Stimulated activated CD4-positive, alpha-beta T cell treated with anti-CD3 and anti-CD28 coated beads, TNF-alpha, amount 100 ng/mL, for 48 hours (primary cell): ENCODE measurements at places on chromosomes 5 and 9.

- no peak for DNase-seq
Observed at GRCh38 chr5:81783401-81783800, 32.5 kb upstream of the SSBP2 start.

DNA sequence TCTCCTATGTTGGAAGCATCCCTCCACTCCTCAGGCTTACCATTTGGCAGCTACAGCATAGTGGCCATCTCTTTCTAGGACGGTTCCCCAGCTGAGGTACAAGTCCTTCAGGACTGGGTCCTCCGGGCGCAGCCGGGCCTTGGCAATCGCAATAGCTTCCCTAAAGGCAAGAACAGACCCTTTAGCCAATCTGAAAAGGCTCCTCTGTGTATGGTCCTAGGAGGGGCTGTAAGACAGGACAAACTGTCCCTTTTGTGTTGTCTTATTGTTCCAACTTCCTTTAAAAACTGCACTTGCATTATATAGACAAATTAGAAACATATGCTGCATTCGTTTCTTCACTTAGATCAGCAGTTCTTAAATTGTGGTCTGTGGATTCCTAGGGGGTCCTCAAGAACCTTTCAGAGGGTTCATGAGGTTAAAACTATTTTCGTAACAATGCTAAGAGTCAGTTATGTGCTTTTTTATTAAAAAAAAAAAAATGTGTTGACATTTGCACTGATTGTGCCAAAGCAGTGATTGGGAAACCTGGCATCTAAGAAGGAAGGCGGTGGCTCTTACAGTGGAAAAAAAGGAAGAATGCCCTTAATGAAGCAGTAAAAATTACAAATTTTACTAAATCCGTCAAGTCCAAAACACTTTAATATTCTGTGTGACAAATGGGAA, 38.7 kb downstream of the GEMIN5 start:
- no peak for DNase-seq

DNA sequence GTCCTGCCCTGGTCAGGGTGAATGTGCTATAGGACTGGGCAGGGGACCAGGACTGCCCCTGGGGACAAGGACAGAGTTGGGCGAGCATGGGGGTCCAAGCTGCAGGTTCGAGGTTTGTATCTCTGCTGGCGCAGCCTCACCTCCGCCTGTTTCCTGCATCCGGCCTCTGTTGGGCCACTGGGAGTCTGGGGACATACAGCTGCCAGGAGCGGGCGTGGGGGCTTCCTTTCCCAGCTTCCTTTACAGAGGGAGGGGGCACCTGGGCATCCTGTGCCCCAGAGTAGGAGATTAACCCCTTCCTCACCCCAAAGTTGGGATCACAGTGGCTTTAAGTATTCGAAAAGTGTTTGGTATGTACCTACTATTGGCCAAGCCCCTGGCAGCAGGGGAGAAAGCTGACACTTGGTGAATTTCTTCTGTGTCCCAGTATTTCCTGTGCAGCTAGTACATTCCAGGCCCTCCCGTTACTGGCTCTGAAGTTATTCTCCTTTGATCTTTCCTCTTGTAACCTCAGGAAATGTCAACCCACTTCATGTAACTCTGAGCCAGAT, 19.0 kb downstream of the OLFML2A start:
- no peak for DNase-seq

- no peak for DNase-seq
Observed at GRCh38 chr9:123129423-123129822, 96.0 kb downstream of the GPR21 start.

DNA sequence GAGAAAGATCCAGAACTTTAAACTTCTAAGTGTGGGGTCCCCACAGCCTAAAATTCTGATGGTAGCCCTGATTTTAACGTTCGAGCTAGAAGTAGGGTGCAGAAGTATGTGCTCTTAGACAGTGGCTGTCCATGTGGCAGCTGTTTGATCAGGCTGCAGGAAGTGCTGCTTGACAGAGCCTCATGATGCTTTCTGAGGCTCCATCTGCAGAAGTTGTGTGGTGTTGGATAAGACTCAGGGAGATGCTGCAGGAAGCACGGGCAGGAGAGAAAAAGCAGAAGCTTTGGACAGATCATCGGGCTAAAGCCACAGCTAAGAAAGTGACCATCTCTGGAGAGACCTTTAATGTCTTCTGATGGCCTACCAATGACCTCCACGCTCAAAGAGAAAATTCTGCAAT, 8.1 kb downstream of the MTMR12 start:
- no peak for DNase-seq

DNA sequence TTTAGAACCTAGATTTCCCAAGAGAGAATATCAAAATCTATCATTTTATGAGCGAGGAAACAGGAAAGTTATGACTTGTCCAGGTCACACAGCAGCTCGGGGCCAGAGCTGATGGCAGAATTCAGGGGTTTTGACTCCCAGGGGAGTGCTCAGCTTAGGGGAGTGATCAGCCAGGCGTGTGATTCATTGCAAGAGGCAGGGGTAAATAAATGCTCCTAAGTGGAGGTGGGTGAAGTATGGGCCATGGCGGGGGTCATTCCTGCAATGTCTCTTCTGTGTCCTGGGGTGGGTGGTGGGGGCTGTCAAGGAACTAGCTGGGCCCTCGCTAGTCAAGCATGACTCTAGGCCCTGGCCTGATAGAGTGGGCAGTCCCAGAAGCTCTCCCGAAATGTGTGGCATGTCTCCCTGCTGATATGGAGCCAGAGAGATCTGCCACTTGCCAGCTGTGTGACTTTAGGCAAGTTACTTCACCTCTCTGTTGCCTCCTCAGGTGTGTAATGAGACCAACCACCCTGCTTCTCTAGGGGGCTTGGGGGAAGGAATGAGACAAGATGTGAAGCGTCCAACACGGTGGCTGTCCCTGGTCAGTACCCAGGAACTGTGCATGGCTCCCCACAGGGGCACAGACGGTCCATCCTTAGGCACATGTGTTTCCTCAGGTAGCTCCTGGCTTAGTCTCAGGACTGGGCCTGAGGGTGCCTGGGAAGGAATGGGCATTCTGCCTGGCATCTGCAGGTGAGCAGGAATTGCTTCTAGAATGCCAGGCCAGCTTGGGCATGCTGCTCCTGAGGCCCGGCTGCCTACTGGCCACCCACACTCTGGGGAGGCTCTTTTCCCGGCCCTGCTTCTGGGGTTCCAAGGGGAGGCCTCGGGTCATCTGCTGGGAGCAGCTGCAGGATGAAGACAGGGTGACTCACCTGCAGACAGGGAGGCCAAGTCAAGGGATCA, 36.5 kb upstream of the SH3PXD2B start:
- no peak for DNase-seq

GRCh38 chr9:133591116-133591910, 17.9 kb downstream of the FAM163B start:
- no peak for DNase-seq

DNA sequence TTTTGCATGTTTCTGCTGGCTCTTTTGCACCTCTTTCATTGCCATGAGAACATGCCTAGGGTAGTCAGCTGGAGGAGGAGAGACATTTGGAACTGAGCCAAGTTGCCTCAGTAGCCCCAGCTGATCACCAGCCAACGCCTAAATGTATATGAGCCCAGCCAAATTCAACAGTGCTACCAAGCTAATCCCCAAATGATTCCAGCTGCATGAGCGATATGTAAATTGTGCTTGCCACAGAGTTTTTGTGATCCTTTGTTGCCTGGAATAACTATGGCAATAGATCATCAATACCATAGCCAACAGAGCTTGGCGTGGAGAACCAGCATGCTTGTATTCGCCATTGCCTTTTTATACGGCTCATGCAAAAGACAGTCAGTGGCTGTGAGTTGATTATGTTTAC, 110.5 kb downstream of the PRDM6 start:
- no peak for DNase-seq

GRCh38 chr5:157366741-157367674, 93.0 kb upstream of the NIPAL4 start:
- no peak for DNase-seq

- no peak for DNase-seq
Observed at GRCh38 chr9:27292659-27293405, 4.1 kb downstream of the EQTN start.

- DNase-seq, result no peak
Observed at GRCh38 chr5:127386557-127386956, 96.0 kb downstream of the MEGF10 start.

- DNase-seq, result no peak
Observed at GRCh38 chr5:52853650-52854049, 65.9 kb downstream of the ITGA1 start.

DNA sequence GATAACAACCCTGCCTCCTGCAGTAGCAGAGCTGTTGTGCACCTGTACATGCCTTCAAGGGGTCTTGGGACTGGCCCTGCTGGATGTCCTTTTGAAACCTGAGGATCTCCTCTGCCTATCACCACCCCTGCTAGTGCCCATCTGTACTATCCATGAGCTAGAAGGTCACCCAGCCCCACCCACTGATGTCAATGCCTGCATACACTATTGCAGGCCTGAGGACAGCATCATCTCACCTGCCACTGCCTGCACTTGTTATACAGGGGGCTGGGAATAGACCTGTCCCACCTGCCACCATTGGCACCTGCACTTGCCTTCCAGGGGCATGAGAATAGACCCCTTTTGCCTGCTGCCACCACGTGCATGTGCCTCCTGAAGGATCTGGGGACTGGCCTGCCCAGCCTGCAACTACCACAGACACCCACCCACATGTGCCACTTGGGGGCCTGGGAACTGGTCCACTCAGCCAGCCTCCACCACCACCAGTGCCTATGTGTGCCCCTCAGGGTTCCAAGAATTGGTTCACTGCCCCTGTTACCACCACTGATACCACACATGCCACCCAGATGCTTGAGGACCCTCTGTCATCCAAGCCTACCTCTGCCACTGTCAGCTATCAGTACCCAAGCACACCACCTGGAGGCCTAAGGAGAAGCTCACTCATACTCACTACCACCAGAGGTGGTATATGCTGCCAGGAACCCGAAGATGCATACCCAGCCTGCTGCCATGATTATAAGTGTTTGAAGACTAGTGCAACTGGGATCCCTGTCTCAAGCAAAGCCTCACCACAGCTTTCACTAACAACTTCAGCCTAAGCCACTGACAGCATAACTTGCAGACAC, 159.7 kb downstream of the SGCD start:
- no peak for DNase-seq

DNA sequence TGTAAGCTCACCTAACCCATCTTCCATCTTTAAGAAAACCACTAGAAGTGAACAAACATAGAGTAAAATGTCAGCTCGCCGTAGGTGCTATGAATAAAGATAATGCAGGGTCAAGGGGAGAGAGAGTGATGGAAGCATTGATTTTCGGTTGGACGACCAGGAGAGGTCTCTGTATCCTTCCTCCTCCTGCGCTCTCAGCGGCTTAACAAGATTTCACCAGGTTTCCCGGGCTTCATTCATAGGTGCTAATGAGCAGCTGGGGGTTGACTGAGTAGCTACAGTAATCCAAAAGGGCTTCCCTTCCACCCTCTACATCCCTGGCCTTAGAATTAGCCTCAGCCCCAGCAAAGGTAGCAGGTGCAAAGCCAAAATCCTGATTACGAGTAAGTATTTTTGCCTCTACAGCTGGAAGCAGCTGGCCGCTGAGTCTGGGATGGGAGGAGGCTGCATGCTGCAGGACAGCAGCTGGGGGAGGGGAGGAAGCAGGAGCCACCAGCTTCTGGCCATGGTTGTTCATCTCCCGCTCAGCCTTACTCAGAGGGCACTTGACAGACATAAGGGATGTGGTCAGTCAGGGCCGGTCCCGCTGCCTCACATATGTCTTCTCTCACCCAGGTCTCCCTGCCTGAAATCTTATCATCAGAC, 112.0 kb upstream of the IL12B start:
- DNase-seq, result no peak

DNA sequence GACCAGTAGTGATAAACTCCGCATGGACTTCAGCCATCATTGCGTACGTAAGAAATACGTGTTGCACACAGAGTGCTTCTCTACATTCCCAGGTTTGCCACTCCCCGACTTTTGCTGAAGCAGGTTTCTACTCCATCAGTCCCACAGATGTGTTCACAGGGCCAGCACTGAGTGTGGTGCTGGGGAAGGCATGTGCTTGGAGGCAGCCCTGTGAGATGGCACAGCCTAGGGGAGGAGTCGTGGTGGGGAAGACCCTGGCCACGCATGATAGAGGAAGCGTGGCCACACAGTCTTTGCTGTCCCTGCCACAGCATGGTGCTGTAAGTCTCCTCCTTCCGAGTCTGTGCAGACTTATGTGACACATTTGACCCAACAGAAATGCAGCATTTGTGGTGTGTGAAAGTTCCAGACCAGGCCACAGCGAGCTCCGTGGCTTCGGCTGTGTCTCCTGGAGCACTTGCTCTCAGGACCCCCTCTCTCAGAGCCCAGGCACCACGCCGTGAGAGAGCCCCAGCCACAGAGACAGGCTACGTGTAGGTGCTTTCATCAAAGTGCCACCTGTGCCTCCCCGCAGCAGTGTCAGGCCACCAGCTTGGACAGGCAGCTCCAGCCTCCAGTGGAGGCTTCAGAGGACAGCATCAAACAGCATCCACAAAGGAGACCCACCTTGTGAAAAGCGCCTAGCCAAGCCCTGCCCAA, 197.8 kb downstream of the AUH start:
- DNase-seq, result no peak

DNA sequence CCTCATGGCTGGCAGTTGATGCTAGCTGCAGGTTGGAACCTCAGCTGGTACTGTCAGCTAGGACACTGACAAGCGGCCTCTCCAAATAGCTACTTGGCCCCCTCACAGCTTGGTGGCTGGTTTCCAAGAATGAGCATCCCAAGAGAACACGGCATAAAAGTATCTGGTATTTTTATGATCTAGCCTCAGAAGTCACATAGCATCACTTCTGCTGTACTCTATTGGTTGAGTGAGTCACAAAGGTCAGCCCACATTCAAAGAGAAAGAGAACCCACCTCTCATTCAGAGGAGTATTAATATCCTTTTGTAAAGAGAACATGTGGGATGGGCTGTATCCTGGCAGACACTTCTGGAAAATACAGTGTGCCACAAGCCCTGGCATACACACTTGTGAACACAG, 6.0 kb upstream of the SIL1 start:
- no peak for DNase-seq

- no peak for DNase-seq
Observed at GRCh38 chr5:173795601-173796000, 92.5 kb upstream of the CPEB4 start.

DNA sequence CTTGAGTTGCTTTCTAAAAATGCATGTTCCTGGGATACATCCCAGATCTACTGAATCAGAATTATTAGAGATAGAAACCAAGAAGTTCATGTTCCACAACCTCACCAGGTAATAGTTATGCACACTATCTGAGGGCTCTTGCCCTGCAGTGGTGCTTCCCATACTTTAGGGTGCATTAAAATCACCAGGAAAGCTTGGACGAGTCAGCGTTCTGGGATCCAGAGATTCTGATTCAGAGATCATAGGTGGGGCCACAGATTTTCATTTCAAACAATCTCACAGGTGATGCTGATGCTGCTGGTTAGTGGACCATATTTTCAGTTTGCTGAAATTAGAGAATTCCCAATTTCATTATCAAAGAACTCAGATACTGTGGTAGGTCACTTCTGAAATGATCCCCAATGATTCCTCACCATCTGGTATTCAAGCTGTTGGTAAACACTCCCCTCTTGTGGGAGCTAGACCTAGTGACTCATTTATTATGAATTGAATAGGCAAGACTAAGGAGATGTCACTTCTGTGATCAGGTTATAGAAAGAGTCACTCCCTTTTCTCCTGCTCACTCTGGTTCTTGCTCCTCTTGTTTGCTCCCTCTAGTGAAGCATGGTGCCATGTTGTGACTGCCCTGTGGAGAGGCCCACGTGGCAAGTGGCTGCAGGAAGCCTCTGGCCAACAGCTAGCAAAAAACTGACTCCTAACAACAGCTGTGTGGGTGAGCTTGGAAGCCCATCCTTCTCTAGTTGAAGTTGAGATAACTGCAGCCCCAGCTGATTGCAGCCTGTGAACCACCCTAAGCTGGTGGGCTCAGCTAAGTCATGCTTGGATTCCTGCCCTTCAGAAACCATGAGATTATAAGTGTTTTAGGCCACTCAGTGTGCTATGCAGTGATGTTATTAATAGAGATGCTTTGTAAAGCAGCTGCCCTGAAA, 59.8 kb downstream of the SH3TC2 start:
- no peak for DNase-seq
